Stomach (tissue), 19 donors: ENCODE measurements at places on chromosomes 12 and 14.

DNA sequence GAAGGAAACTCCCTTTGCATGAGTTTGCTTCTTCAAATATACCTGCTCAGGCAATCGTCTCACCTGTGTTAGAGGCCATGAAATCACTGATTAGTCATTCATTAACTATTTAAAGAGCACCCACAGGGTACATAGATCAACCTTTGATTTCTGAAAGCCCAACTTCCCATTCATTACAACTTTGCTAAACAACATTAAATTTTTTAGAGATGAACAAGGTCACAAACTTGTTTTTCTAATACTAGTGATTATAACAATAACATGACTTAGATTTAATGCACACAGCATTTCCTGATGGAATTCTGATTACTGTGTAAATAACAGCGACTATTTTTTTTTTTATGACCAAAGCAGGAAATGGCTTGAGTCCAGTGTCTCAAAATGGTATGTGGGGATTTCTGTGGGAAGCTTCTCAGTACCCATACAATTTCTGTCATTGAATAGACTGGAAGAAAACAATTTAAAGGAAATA lies 5.4 kb upstream of the ERO1A start:
- no peak for DNase-seq

DNA sequence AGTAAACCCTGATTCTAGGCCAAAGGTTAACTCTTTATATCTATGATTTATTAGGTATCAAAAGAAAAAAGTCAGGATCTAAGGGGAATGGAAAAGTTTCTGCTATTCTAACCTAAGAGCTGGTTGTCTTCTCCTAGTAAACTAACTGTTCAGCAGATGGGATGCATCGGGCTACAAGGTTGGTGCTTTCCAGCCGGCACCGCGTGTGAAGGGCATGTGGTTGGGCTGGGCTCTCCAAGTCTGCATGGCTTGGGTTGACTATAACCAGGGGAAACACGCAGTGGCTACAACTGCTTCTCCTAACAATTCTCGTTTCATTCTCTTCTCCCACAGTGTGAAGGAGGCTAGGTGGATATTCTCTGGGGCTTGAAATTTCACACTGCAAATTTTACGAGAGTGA lies 354.5 kb downstream of the APAF1 start:
- DNase-seq = no peak

GRCh38 chr12:22333713-22334409 lies 646 bp downstream of the ST8SIA1 start:
- peak; percentile 41 for DNase-seq

GRCh38 chr12:120054293-120054692 lies 62.3 kb downstream of the RAB35 start:
- no peak for DNase-seq

- peak; percentile 42 for DNase-seq
These were observed 199.8 kb upstream of the ARHGAP5 start for GRCh38 chr14:31877255-31877798.

DNA sequence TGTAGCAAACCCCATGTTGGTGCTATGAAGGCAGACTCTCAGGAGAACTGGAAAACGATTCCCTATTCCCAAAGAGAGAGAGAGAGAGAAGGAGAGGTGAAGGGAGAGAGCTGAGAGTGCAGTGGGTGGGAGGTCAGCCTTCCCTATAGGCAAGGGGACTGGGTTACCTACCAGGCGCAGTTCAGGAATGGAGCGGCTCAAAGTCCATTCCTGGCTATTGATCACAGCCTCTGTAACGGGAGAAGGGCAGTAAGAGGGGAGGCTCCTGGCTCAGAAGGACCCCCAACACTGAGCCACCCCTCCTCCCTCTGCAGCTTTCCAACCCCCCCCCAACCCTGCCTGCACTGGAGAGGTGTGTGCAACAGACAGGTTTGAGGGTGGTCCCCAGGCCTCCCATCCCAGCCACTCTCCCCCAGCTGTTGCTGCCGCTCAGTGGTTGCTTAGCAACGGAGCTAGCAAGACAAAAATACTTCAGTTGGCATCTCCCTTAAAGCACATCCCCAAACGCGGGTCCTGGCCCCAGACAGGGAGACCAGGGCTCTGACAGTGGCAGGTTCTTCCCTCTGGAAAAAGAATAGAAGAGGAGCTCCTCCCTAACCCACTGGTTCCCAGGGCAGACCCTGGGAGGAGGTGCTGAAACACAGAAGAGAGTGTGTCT lies 3.2 kb downstream of the AGAP2 start:
- DNase-seq = no peak
